ENCODE measurements at places on chromosomes 2 and 18.
A peak's percentile ranks its signal among the peaks of the same experiment; 100 is the strongest.

- DNase-seq: no peak
These were observed 117.2 kb upstream of the HS6ST1 start for GRCh38 chr2:128435576-128436478.

GRCh38 chr2:219056176-219056895 is 4.4 kb downstream of the IHH start:
- no peak for DNase-seq

- DNase-seq: no peak
These were observed 417.2 kb upstream of the LRRTM4 start for GRCh38 chr2:77939370-77939769.

DNA sequence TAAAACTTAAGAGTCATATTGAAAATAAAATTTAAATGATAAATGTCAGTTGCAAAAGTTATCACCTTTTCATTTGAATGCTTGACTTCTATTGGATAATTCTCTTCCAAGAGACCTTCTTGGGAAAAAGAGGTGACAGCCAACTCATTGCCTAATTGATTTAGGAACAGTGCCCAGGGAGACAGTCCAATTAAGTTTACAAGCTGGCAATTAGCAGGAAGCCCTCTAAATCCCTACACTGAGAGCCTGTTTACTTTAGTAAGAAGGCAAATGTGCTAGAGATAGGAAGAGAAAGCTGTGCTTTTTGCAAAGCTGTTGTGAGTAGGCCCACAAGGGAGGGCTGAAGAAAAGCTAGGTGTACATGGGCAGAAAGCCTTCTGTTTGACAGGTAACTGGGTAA is 189.1 kb downstream of the WDPCP start:
- no peak for DNase-seq

GRCh38 chr2:8413589-8414135 is 268.2 kb upstream of the ID2 start:
- no peak for DNase-seq

GRCh38 chr18:10946058-10946457 is 203.3 kb downstream of the PIEZO2 start:
- DNase-seq: no peak

- no peak for DNase-seq
These were observed 445.6 kb upstream of the SPRED2 start for GRCh38 chr2:65878011-65878340.

GRCh38 chr2:148493822-148494563 is 150.6 kb upstream of the EPC2 start:
- no peak for DNase-seq

DNA sequence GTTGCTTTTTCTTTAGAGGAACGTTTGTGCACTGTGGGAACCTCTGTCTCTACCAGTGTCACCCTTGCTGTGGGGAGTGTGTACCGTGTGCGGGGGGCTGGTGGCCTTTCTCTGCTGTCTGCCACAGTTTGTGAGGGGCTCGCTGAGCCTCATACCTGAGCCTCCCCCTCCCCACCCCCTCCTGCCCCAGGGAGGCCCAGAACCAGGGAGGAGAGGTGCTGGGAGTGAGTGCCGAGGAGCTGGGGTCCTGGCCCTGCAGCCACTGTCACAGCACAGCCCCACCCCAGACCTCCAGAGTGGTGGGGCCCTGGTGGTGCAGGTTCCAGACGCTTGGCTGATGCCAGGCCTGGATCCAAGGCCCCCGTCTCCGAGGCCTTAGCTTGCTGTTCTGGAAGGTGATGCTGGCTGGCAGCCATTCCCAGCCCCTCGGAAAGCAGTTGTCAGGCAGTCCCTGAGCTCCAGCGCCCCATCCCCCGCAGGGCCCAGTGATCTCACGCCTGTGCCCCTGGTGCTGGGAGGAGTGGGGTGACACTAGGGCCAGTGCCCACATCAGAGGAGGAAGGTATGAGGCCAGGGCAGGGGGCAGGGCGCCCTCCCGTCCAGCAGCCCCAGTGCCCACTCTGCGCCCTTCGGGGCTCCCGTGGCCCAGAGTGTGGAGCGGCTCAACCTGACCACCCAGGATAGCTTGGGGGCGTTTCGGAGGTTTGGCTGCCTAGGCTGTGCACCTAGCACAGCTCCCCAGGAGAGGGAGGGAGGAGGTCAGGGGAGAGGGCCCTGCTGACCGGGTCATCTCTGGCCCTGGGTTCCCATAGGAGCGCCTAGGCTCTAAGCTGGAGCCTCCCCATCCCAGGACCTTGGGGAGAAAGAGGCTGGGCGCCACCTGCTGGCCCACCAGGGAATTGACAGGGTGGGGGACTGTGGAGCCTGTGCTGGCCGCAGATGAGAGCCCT is 53.0 kb upstream of the ALPP start:
- no peak for DNase-seq

DNA sequence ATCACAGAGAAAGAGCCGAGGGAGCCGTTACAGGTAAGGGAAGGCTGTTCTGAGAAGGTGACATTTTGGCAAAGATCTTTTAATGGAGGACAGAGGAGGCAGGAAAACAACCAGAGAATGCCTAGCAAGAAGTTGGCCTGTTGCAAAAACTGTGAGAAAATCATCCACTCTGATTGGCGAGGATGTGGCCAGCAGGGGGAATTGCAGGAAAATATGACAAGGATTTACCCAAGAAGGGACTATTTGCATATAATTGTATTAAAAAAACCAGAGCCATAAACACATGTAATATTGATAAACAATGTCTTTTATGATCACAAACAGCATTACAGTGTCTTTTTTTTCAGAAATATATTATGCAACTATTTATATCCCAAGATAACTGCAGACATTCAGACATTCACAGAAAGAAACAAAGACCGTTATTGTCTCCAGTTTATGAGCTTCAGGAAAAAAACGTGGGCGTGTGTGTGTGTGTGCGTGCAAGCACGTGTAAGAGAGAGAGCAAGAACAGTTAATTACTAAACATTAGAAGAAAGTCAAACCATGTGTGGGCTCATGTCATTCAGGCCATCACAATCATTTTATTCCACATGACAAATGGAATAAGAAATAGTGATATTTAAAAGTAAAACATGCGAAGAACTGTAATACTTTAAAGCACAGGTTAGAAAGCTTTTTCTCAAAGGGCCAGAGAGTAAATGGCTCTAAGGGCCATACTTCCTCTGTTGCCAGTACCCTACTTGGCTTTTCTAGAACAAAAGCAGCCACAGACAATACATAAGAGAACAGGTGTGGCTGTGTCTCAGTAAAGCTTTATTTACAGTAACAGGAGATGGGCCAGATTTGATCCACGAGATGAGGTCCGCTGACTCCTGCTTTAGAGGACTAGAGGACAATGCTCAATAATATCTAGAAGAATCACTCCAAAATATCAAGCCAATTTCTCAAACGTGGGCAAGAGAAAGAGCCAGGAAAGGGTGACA is 324.1 kb downstream of the DLGAP1 start:
- no peak for DNase-seq

DNA sequence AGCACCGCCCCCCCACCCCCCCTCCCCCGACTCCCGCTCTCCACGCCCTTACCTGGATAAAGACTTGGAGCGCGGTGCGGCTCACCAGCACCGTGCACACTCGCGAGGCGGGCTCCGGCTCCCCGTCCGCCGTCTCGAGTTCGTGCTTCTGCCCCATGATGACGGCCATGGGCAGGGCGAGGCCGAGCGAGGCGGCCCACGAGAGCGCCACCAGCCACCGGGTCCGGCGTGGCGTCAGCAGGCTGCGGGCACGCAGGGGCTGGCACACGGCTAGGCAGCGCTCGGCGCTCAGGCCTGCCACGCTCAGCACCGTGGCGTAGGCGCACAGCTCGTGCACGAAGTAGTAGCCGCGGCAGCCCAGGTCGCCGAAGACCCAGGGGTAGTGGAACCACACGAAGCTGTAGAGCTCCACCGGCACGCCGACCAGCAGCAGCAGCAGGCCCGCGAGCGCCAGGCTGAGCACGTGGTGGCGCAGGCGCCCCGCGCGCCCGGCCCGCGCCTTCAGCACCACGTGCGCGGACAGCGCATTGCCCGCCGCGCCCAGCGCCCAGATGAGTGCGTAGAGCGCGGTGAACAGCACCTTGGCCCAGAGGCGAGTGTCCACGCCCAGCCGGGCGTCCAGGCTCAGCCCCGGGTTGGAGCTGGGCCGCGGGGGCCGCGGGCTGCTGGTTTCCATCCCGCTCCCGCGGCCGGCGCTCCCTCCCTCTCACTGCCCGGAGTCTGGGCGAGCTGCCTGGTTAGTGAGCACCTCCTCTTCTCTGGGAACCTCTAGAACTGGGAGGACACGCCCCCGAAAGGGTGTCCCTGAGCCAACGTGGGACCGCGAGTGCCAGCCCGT is at the start of gene NTSR2:
TSS of gene NTSR2 (minus strand) at position 742 of the 838 bp plus-strand sequence. CDS start at position 676, 66 bp downstream.
- peak; percentile 76 for DNase-seq

GRCh38 chr2:177598326-177599138 is 206.0 kb downstream of the AGPS start:
- peak; percentile 96 for DNase-seq

DNA sequence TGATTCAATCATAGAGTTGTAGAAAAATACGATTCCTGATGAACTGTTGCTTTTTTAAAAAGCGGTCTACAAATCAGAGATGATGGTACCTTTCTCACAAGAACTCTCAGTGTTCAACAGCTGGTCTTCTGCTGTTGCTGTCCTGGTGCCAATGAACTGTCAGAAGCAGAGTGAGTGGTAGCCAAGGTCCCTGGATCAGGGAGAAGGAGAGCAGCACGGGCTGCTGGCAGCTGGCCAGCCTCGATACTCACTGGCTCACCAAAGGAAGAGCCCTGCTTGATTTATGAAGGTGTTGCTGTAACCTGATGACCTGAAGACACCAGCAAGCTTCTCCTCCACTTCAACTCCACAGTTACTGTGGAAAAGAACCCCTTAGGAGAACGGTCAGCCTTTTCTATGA is 300.8 kb upstream of the SOX11 start:
- DNase-seq: no peak

DNA sequence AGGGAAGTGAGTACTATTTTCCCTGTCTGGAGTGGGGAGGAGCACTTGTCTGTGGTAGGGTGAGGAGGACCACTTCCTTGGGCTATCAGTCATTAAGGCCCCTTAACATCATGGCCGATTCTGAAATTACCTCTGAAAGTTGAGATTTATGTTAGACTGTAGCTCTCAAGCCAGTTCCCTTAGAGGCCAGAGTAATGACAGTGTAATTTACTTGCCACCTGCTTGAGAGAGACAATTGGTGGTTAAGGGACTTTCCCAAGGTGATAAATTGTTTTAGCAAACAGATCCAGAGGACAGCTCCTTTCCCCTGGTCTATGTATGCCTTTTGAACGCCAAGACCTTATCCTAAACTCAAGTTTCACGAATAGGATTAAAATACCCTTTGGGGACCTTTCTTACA is 56.1 kb downstream of the NEDD4L start:
- DNase-seq: no peak

DNA sequence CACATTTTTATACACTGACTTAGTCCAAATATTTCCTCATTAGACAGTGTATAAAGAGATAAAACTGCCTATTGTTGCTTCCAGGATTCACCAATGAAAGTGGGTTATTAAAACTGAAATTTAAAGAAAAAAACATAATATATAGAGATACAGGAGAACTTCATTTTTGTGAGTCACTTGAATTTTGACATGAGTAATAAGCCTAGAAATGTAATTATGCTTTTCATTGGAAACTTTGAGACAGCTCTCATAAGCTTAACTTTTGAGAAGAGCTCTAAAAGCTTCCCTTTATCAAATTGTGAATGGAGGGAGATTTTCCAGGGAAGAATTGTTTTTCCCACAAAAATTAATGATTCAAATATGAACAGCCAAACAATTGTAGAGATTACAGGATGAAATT is 14.1 kb downstream of the DYNC2LI1 start:
- DNase-seq: no peak

DNA sequence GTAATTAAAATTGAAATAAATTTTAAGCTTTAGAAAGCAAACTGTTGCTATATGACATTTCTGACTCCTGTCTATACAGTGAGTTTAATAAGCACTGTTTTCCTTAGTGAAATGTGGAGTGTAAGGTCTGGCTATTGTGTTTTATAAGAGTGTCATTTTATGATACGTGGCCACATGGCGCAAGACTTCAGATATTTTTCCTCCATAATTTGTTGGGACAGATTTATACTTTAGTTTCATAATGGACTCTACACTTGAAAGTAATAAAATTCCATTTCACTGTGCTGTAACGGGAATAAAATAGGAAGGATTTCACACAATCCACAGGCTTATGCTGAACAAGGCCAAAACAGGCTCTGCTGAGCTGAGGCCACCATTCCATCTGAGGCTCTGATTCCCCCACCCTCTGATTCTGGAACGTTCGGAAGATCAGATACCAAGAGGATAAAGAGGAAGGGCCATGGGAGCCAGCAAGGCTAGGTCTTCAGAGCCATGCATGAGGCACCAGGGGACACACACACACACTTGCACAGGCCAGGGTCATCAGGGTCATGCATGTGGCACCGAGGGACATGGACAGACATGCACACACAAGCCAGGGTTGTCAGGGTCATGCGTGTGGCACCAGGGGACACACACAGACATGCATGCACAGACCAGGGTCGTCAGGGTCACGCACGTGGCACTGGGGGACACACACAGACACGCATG is 35.6 kb downstream of the HDAC4 start:
- DNase-seq: no peak

GRCh38 chr2:18046558-18047212 is 168.2 kb downstream of the KCNS3 start:
- no peak for DNase-seq

DNA sequence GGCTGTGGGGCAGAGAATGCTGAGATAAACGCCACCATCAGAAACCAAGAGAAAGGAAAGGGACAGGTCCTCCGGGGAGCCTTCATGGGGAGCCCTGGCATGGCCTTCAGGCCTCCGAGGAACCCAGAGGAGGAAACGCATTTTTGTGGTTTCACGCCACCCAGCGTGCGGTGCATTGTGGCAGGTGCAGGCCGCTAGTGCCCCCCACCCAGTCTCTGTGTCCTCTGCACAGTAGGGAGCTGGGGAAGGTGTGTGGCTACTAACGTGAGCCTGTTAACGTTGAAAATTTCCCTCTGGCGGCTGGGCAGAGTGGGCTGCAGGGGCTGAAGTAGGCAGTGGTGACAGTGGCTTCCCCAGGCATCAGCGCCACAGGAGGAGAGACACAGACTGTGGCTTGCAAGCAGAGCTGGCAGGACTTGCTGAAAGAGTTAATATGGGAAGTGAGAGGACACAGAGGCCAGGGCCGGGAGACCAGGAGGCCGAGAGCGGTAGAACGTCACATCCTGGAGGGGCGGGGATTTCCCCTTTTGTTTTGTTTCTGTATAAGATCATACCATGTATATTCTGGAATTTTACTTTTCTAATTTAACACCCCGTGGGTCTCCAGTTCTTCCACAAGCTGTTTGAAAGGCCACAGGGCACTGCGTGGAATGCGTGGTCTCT is 166.9 kb downstream of the GBX2 start:
- no peak for DNase-seq

Data from hindlimb muscle (tissue), 1 donor.